Right kidney (tissue), 9 donors: ENCODE measurements at places on chromosomes 11 and 22.

DNA sequence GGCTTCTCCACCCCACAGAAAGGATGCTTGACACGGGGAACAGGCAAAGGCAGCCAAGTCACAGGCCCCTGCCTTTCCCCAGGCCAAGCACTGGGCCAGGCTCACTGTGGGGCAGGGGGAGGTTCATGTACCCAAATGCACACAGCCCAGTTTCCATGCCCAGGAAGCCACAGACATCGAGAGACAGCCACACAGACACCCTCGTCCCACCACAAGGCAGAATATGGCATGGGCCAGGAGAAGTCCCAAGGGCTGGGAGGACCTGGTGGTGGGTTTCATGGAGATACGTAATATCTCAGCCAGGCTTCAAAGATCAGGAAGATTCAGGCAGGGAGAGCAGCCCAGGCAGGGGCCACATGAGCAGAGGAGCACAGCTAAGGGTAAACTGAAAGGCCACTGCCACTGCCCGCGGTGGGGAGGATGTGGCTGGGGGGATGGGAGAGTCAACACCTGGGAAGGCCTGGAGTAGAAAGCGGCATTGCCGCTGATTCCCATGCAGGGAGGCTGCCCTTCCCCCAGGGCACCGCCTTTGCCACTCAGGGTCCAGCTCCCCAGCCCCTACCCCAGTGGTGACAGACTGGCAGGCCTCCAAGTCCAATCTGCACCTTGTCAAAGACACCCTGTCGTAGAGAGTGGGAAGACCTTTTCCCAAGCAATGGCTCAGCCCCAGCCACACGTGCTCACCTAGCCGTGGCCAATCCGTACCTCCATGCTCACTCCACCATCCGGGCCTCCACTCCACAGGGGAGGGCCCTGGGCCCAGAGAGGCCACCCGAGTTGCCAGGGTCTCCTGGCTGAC is 2.4 kb upstream of the MFNG start:
- no peak for DNase-seq

DNA sequence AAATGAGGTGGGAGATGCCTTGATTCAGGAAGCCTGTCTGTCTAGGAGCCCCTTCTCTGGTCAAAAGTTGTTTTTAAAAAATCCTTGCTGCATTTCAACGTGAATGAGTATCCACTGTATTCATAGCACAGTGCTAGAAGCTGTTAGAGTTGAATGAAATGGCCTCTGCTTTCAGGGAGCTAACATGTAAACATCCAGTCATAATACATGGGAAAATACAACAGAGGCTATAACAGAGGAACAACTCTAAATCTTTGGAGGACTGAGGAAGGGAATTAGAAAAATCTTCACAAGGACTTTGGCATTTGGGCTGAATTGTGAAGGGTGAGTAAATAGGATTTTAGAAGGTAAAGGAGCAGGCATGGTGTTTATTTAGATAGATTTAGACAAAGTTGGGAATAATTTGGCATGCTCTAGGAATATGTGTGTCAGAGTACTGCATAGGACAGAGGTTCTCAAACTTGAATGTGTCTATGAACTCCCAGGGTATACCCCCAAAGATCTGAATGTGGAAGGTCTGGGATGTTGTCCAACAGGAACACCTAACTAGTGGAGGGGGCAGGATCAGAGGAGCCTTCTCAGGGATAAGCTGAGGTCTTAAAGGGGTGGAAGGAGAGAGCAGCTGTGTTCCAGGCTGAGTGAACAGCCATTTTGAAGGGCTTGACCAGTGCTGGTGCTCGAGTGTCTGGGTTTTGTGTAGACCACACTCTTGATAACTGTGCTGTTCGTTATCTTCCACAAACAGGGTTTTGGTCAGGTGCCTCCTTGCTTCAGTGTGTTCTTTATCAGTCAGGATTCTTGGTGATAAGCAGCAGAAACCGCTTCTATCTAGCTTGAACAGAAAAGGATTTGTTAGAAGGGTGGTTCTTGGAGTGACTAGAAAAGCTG is 12.7 kb downstream of the SREBF2 start:
- no peak for DNase-seq

- no peak for DNase-seq
These were observed 3922.5 kb upstream of the OR11H1 start for GRCh38 chr22:11605468-11605981.

GRCh38 chr11:34345991-34346480 is 11.8 kb downstream of the ABTB2 start:
- DNase-seq = no peak

DNA sequence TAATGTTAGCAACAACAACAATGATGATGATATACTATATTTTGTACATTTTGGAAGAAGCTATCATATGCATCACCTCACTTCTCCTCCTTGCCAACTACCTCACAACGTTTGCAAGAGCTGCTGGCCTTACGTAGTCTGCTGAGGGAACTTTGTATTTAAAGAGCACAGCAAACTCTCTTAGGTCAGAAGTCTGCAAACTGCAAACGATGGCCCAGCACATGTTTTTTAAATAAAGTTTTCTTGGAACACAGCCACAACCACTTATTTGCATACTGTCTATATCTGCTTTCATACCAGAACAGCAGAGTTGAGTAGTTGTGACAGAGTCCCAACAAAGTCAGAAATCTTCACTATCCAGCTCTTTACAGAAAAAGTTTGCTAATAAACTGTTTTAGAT is 261.7 kb downstream of the TENM4 start:
- DNase-seq = no peak

DNA sequence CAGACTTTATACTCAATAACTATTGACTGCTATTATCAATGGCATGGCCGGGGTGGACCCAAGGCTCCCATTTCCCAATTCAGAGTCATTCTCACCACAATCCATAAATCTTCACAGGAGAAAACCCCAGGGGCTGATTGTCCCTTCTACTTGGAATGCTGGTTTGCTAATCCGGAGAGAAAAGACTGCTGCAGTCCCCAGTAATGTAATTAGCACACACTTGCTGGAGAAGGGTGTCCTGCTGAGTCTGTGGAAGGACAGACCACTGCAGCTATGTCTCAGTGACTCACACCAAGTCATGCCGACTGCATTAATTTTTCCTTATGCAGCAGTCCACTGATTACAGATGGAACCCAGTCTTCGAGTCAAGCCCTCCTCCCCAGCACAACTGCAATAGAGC is 5.9 kb upstream of the ETS1 start:
- no peak for DNase-seq

GRCh38 chr11:6402561-6402981 is 12.3 kb downstream of the SMPD1 start:
- no peak for DNase-seq

- no peak for DNase-seq
These were observed 45.2 kb downstream of the LGR4 start for GRCh38 chr11:27427183-27427980.

DNA sequence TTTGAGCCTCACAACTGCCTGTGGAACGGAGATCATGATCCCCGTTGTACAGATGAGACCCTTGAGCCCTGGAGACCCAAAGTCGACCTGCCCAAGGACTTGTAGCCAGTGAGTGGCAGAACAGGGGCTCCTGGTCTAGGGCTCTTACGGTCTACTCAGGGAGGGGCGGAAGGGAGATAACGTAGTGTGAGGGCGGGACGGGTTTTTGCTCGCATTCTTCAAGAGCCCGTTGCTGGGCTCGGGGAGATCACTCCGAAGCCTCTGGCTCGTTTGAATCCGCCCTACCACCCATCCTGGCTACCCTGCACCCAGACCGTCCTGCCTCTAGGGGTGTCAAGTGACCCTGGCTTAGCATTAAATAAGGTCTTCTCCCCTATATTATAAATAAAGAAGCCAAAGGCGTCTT is 639 bp downstream of the CRY2 start:
- no peak for DNase-seq

DNA sequence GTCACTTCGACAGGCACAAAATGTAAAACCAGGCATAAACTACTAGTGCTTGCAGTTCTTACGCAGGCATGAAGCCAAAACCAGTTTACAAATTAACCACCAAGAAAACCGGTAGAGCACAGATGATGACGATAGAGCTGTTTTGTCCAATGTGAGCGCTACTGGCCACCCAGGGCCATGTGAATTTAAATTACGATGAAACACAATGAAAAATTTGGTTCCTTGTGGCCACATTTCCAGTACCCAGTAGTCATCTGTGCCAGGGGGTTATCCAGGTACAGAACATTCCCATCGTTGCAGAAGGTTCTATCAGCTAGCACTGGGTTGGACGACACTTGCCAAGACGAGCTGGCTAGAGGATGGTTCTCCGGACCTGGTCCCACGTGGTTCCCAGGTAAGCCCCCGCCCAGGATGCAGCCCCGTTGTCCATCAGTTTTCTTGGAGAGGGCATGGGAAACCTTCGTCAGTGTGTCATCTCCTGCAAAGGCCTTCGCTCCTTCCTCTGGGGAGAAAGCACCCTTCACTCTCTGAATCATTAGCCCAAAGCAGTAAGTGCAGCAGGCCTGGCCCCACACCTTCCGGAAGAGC is 1.1 kb upstream of the CD81 start:
- no peak for DNase-seq

GRCh38 chr22:24007253-24008021 is 2.2 kb upstream of the GSTT4 start:
- DNase-seq = no peak

- DNase-seq = no peak
These were observed 629.0 kb downstream of the BRD1 start for GRCh38 chr22:49198705-49199084.

GRCh38 chr22:28018461-28018927 is 99.4 kb upstream of the PITPNB start:
- DNase-seq = no peak

DNA sequence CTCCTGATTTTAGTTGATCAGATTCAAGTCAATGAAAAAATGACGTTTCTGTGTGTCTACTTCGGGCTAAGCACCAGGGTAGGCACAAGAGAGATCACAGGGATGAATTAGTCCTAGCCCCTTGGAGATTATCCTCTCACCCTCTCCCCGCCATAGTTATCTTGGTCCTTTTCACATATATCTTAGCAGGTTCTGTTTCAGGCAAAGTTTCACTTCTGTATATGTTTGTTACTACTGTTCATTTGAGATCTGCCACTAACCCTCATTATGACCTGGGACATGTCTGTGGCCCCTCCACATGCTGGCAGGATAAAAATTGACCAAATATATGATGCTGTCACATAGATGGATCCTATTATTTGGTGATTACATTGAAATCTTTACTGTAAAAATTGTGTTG is 186.1 kb downstream of the AASDHPPT start:
- no peak for DNase-seq

- DNase-seq = peak; percentile 65
These were observed 125.0 kb downstream of the KCNQ1OT1 start for GRCh38 chr11:2574553-2575535.

DNA sequence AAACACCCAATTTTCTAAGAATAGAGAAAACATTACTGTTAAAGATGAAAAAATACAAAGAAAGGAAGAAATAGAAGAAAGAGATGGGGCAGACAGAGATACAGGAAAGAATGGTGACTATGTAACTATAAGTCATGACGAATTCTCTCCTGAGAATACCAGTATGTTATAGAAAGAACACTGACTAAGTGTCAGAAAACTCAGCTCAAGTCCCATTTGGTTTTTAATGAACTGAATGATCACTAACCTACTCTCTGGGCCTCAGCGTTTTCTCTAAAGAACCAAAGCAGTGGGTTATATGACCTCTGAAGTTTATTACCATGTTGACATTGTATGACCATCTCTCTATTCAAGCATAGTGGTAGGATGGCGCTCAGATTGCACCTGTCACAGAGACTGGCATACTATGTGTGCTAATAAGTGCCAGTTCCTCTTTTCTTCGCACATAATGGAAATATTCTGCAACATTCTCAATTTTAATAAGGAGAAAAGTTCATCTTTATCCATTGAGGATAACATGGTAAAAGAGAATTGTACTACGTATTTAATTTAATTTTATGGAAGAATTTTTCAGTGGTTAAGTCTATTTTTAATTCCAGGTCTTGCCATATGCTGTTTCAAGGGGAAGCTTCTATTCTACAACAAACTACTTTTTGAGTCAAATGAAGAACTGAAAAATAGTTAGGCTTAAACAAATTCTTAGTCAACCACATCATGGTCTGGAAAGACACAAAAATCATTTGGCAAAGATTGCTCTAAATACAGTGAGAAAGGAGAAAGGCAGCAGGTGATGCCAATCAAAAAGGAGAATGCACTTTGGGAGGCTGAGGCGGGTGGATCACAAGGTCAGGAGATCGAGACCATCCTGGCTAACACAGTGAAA is 25.0 kb upstream of the EED start:
- DNase-seq = no peak

GRCh38 chr11:73001615-73002014 is 140.5 kb downstream of the FCHSD2 start:
- DNase-seq = no peak

DNA sequence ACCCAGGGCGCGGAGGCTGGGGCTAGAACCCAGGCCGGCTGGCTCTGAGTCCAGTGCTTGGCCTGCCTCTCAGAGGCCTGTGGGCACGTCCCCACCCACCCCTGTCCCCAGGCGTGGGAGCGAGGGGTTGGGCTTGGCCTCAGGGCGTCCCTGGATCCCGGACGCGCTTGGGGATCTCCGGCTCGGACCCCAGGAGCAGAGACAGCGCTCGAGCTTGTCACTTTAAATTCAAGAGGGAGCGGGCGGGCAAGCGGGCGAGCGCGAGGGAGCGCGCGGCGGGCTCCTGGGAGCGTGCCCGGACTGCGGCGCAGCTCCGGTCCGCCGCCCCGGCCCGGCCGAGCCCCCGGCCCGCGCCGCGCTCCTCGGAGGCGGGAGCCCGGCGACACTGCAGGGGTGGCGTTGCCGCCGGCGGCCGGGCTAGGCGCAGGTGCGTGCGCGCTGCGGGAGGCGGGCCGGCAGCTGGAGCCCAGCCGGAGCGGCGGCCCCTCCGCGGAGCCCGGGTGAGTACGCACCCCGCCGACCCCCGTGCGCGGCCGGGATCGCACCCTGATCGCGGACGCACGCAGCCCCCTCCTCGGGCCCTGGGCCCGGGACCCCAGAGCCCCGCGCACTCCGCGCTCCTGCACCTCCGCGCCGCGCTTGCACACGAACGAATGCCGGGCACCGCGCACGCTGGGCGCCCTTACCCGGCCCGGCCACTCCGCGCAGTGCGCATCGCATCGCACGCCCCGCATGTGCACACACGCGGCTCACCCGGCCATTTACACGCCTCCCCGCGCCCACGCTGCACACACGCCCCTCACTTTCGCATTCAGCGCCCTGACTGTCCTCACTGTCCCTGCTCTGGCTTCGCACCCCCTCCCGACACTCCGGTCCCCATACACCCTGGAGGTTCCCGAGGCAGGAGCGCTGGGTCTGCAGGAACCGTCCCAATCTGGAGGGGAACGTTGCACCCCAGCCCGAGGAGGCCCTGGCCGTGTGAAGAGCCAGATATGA is at the start of gene SYT12:
Gene SYT12, plus strand, starts transcription at position 174 of the 996 bp plus-strand sequence. CDS start 7,011 bp downstream, outside the sequence.
- peak; percentile 53 for DNase-seq

DNA sequence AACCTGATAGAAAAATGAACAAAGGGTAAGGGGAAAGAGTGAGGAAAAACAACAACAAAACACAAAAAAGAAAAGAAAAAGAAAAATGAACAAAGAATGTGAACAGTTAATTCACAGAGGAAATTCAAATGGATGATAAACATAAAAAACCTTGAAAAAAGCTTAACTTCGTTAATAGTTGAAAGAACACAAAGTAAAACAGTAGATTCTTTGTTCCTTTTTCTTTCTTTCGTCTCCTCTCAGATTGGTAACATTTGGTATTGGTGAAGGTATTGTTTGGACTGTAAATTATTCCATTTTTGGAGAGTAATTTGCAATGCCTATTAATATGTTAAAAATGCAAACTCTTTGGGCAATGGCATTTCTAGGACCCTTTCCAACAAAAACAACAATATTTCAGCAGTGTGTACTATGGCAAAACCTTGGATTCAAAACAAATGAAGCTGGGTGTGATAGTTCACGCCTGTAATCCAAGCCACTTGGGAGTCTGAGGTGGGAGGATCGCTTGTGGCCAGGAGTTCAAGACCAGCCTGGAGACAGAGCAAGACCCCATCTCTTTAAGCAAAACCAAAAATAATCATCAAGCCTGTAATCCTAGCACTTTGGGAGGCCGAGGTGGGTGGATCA is 3.3 kb upstream of the BACE1 start:
- DNase-seq = no peak
